Left renal pelvis (tissue), 4 donors: ENCODE measurements at places on chromosomes 12 and 14. TPM values are rescaled to one million over a fixed set of nuclear protein-coding genes. Genes with fewer than 3 reads are reported as not detected.

GRCh38 chr12:12538535-12538934 lies 24.1 kb downstream of the DUSP16 start:
- no peak for DNase-seq

DNA sequence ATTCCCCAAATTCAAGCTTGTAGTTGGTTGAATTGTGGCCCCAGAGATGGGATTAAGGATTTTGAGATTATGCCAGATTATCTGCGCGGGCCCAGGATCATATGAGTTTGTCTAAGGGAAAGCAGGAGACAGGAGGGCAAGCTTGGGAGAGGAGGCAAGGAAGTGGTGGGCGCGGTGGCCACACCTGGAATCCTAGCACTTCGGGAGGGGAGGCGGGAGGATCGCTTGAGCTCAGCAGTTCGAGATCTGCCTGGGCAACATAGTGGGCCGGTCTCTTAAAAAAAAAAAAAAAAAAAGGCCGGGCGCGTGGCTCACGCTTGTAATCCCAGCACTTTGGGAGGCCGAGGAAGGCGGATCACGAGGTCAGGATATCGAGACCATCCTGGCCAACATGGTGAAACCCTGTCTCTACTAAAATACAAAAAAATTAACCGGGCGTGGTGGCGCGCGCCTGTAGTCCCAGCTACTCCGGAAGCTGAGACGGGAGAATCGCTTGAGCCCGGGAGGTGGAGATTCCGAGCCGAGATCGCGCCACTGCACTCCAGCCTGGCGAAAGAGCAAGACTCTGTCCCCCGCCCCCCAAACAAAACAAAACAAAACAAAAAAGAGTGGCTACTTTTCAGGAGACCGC lies 881 bp upstream of the PUS1 start:
- no peak for DNase-seq

GRCh38 chr12:45685680-45686079 lies 43.8 kb upstream of the ARID2 start:
- DNase-seq, result no peak

- DNase-seq, result no peak
Observed at GRCh38 chr12:5008661-5009060, 35.0 kb upstream of the KCNA5 start.

- no peak for DNase-seq
Observed at GRCh38 chr12:11752403-11753149, 103.1 kb downstream of the ETV6 start.

DNA sequence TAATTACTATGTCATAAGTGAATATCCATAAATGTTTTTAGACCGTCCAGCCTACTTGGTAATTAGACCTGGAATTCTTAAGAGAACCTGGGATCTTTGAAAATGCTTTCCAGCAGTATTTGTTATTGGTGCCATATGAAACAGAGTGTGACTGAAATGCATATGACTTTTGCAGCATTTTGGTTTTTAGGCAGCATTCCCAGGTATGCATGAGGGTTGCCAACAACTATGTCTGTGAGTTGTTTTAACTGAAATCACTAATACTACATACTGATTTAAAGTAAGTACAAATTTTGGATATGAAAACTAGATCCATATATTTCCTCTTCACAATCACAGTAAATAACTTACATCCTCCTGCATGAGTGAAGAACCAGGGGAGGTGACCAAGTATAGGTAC lies 437.7 kb upstream of the FAR2 start:
- no peak for DNase-seq

GRCh38 chr14:93046705-93047050 lies 69.0 kb downstream of the ITPK1 start:
- DNase-seq, result no peak

DNA sequence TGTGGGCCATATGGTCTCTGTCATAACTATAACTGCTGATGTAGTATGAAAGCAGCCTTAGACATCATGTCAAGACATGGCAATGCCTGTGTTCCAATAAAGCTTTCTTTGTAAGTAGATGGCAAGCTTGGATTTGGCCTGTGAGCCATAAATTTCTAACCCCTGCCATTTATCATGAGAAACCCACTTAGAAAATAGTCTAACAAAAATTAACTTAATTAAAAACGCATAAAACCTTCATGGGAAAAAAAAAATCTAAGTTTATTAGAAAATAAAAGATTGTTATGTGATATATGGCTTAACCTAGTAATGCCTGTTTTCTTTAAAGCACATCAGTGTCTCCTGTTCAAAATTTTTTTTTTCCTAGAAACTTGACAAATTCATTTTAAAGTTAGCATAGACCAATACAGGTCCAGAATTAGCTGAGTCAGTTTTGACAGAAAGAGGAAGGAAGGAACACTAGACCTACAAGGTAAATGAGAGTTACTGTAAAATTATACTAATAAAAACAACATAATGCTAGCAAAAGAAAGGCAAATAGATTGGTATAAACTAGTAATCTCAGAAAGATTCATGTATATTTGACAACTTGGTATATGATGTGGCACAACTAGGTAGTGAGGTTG lies 68.2 kb downstream of the USP15 start:
- no peak for DNase-seq

- DNase-seq, result no peak
Observed at GRCh38 chr14:104081951-104082464, 3.5 kb upstream of the ASPG start.

DNA sequence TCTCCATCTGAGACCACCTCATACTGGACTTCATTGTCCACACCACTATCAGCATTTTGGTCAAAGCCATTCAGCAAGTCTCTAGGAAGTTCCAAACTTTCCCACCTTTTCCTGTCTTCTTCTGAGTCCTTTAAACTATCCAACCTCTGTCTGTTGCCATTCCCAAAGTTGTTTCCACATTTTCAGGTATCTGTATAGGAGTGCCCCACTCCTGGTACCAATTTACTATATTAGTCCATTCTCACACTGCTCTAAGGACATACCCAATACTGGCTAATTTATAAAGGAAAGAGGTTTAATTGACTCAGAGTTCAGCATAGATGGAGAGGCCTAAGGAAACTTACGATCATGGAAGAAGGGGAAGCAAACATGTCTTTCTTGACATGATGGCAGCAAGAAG lies 292.2 kb upstream of the ATXN7L3B start:
- no peak for DNase-seq

GRCh38 chr12:130592641-130593040 lies 123.5 kb downstream of the RIMBP2 start:
- DNase-seq, result no peak

GRCh38 chr14:97290065-97290464 lies 492.9 kb downstream of the VRK1 start:
- no peak for DNase-seq

- DNase-seq, result peak; percentile 77
Observed at GRCh38 chr12:51217968-51218606, at the start of gene POU6F1. Gene POU6F1, minus strand, starts transcription at chr12:51218062. Its CDS starts 11,226 bp downstream, at chr12:51206836.

DNA sequence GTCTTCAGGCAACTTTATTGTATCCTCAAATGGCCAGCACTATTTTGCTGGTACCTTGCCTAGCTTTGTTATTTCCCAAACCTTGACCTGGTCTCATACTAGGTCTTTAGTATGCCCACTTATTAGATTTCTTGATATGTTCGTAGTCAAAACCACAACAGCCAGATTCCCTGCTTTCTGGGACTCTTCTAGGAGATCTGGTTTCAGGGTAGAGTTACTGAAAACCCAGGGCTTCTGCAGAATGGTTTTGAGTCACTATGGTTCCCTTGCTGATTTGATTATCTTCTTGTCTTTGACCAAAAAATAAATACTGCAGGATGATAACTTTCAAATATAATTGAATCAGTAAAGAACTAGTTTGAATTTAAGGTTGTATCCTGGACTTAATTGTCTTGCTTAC lies 211.2 kb downstream of the FUT8 start:
- no peak for DNase-seq

- DNase-seq, result no peak
Observed at GRCh38 chr12:95424271-95424994, 49.5 kb upstream of the METAP2 start.

DNA sequence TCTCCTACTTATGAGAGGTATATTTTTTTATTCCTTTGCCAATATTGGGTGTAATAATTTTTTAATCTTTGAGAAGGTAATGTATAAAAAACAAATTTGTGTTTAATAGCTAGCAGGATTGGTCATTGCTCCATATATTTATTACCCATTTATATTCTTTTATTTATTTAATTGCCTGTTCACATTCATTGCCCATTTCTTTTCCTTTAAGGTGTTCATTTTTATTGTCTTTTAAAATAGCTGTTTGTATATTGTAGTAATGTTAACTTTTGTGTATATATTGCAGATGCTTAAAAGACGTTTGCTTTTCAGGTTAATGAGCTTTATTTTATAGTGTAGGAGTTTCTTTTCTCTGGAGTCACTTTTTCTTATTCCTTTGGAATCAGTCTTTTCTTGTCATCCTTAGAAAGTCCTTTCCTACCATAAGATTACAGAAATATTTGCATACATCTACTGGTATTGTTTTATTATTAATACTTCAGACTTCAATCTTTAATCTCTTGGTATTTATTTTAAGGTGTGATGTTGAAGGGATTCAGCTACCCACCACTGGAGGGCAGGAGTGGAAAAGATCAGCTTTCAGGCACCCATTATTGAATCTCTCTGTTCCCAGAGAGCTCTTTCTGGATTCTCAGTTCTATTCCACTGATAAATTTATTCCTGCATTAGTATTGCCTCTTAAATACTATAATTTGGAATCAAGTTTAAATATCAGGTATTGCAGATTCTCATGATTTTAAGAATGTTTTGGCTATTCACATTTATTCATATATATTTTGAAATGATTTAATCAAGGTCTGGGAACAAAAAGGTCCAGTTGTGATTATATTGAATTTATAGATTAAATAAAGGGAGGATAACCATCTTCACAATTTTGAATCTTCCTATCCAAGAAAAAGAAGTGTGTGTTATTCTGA lies 17.3 kb downstream of the PPM1A start:
- no peak for DNase-seq

DNA sequence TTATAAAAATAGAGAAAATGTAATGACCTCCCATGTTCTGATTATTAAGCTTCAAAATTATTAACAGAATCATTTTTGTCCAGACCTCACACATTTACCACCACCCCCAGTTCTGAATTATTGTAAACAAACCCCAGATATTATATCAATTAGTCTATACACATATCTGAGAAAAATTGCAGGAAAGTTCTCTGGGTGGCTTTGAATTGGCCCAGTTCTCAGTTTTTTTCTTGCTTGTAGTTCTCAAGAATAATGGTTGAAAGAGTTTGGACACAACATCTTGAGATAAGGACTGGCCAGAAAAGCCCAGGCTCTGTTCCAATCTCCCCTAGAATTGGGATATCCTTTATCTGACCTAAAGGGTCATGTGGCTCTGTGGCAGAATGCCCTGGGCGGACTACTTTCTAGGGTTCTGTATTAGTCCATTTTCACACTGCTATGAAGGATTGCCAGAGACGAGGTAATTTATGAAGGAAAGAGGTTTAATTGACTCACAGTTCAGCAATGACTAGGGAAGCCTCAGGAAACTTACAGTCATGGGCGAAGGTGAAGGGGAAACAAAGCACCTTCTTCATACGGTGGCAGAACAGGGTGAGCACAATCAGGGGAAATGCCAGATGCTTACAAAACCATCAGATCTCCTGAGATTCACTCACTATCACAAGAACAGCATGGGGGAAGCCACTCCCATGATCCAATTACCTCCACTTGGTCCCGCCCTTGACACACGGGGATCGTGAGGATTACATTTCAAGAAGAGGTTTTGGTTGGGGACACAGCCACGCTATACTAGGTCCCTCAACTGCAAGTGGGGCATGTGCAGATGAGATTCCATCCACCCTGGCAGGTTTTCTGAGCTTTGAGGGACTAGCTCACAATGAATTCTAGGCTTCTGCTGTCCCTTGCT lies 1504.6 kb upstream of the FLRT2 start:
- DNase-seq, result no peak

- no peak for DNase-seq
Observed at GRCh38 chr14:101352567-101352966, 208.7 kb upstream of the DIO3 start.

GRCh38 chr14:105187935-105188524 lies 6.9 kb upstream of the NUDT14 start:
- no peak for DNase-seq

GRCh38 chr12:132559652-132560363 lies 50.6 kb downstream of the LRCOL1 start:
- DNase-seq, result no peak

DNA sequence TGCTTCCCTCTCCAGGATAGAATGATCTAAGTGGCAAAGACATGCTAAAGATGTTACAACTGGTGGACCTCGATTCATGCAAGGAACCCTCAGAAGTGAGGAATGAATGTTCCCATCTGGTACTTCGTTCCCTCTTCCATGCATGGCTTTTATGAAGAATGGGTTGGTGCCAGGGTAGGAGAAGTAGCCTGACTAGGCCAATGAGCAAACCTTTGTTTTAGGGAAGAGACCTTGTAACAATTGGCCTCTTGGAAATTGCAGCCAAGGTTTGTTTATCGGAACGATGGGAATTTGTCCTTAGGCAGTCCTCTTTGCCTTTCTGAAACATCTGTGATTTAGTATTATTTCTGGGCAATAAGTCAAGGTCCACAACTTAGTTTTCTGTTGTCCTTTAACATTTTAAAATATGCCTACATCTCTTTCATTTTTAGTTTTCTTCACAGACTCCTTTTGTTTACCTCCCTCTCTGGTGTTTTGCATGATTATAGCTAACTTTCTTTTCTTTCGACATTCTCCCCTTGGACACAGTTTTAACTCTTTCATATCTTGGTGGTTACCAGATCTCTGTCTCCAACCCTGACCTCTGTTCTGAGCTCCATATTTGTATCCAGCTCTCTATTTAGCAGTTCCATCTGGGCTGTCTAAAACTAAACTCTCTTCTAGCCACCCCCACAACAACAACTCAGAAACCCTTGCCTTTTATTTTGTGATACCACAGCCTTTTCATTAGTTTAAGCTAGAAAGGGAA lies 70.0 kb downstream of the DIP2B start:
- no peak for DNase-seq

DNA sequence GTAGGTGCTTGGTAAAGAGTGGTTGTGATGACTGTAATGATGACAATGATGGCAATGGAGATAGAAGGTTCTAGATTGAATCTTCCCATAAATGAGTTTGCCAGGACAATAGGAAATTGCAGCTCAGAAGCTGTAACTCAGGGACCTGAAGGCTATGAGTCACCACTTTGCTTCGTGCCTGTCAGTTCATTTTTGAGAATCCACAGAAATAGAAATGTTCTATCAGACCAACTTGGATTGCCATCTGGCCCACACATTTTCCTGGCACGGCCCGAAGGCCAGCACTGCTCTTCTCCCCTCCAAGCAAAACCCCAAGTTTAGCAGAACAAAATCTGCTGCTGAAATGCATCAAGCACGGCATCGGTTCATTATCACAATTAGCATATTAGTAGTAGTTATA lies 1127.0 kb downstream of the BCL11B start:
- no peak for DNase-seq

Gene TAPBPL
- polyA plus RNA-seq, result 16.1 TPM

Gene TMEM117
- polyA plus RNA-seq, result 19.7 TPM

Gene AICDA
- 0.27 TPM for polyA plus RNA-seq

Gene CBLN3
- polyA plus RNA-seq, result 2.7 TPM

Gene PPFIA2
- polyA plus RNA-seq, result 6.5 TPM

Gene ABHD4
- 45.1 TPM for polyA plus RNA-seq

Gene TOMM20L
- polyA plus RNA-seq, result 1.8 TPM

Gene FAM181A
- not detected for polyA plus RNA-seq

Gene RAP1B
- 198 TPM for polyA plus RNA-seq

Gene AMHR2
- polyA plus RNA-seq, result 0.63 TPM

Gene SLC6A15
- 1.6 TPM for polyA plus RNA-seq

Gene KRT71
- polyA plus RNA-seq, result not detected

Gene CABP1
- polyA plus RNA-seq, result 3.9 TPM

Gene NXPH4
- 4.9 TPM for polyA plus RNA-seq
